ENCODE measurements at places on chromosomes 11 and 22. TPM values are rescaled to one million over a fixed set of nuclear protein-coding genes. Genes with fewer than 3 reads are reported as not detected.

Gene MUC6
- total RNA-seq = 0.16 TPM

Gene SEPTIN3
- 1.6 TPM for total RNA-seq

Gene TM7SF2
- 49.6 TPM for total RNA-seq

Gene LINC01488
- not detected for total RNA-seq

Gene OR2AG1
- not detected for total RNA-seq

Gene LMF2
- total RNA-seq = 109 TPM

Gene XPNPEP3
- total RNA-seq = 46.5 TPM

Gene OR51B2
- not detected for total RNA-seq

Gene CST6
- total RNA-seq = 6.6 TPM

Gene OR5M3
- not detected for total RNA-seq

Gene GRAP2
- total RNA-seq = 6.1 TPM

Gene OR52H1
- total RNA-seq = 1.4 TPM

Gene FZD4
- total RNA-seq = 31.9 TPM

Gene MMP13
- total RNA-seq = not detected

Gene KCTD14
- 1.4 TPM for total RNA-seq

Gene PATE2
- 1.0 TPM for total RNA-seq

Gene KRTAP5-10
- total RNA-seq = not detected

GRCh38 chr11:832529-833113 is at the start of gene CD151:
TSS of gene CD151 (plus strand) at chr11:832952. CDS start at chr11:836070, 3,118 bp downstream.
- peak; percentile 76 for DNase-seq

GRCh38 chr11:2404735-2405196 is 4.2 kb downstream of the TSSC4 start:
- DNase-seq = no peak

- DNase-seq = peak; percentile 45
Observed at GRCh38 chr11:68040101-68040956, 1.5 kb downstream of the TCIRG1 start.

- DNase-seq = no peak
Observed at GRCh38 chr11:119941636-119942411, 196.1 kb downstream of the TRIM29 start.

DNA sequence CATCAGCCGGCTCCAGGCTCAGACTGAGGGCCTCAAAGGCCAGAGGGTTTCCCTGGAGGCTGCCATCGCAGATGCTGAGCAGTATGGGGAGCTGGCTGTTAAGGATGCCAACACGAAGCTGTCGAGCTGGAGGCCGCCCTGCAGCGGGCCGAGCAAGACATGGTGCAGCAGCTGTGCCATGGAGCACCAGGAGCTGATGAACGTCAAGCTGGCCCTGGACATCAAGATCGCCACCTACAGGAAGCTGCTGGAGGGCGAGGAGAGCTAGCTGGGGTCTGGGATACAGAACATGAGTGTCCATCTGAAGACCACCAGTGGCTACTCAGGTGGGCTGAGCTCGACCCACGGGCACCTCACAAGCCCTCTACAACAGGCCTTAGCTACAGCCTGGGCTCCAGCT is 4.0 kb upstream of the SCUBE2 start:
- DNase-seq = no peak

- no peak for DNase-seq
Observed at GRCh38 chr11:77467233-77467632, 6.7 kb downstream of the PAK1 start.

GRCh38 chr22:41801147-41801819 is 804 bp downstream of the CCDC134 start:
- no peak for DNase-seq

GRCh38 chr22:24145446-24146193 is 35.7 kb upstream of the SUSD2 start:
- no peak for DNase-seq

DNA sequence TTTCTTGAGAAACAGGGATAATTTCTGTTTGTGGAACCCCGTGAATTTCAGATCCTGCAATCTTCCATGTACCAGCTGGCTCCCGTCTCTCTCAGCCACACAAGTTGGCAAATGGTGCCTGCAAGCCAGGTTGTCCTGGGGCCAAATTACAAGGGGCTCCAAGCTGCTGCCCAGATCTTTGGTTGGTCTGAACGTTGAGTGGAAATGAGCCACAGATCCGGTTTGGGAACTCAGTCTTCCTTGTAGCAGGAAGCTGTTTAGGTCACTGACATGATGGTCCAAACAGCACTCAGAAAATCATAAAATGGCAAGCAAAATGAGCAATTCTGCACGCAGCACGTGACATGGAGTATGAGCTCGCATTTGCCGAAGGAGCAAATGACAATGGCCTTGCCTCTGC is 1496.4 kb downstream of the TBC1D22A start:
- DNase-seq = no peak

- peak; percentile 9 for DNase-seq
Observed at GRCh38 chr11:47314992-47315391, 37.5 kb downstream of the MYBPC3 start.

GRCh38 chr11:45801723-45802315 is 3.1 kb upstream of the SLC35C1 start:
- DNase-seq = no peak

- peak; percentile 95 for DNase-seq
Observed at GRCh38 chr22:23069502-23070357, 589 bp upstream of the GNAZ start.

DNA sequence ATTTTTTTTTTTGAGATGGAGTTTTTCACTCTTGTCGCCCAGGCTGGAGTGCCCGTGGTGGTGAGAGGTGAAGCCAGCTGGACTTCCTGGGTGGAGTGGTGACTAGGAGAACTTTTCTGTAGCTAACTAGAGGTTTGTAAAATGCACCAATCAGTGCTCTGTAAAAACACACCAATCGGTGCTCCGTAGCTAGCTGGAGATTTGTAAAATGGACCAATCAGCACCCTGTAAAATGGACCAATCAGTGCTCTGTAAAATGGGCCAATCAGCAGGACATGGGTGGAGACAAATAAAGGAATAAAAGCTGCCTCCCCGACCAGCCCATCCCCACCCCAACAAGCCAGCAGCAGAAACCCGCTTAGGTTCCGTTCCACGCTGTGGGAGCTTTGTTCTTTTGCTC is 4.4 kb upstream of the RAPSN start:
- peak; percentile 44 for DNase-seq

GRCh38 chr22:48750826-48751440 is 1076.7 kb downstream of the BRD1 start:
- peak; percentile 5 for DNase-seq

- no peak for DNase-seq
Observed at GRCh38 chr11:36240801-36241200, 48.4 kb downstream of the COMMD9 start.

DNA sequence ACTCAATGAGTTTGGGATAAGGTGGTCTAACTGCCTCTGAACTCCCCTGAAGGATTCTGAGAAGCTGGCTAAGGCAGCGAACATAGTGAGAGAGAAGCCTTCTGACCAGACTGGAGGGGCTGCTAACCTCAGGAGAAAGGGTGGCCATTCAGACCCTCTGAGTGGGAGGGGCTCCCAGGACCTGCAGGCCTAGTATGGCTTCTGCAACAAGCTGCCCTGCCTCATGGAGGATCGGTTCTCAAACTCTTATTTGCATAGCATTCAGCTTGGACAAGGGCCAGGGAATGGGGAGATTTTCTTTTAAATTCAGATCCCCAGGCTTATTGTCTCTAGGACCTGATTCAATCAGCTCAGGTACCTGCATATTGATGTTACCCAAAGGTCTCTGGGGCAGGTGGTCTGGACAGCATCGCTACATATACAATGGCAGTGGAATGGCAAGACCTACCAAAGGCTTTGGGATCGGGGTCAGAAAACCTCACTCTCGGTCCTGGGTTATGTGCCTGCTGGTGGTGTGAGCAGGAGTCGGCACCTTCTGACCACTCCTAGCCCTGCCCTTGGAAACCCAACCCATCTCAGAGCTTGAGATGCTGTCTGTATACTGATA is 599.1 kb downstream of the BRD1 start:
- peak; percentile 8 for DNase-seq

GRCh38 chr22:30275625-30276024 is 9.0 kb upstream of the OSM start:
- no peak for DNase-seq

DNA sequence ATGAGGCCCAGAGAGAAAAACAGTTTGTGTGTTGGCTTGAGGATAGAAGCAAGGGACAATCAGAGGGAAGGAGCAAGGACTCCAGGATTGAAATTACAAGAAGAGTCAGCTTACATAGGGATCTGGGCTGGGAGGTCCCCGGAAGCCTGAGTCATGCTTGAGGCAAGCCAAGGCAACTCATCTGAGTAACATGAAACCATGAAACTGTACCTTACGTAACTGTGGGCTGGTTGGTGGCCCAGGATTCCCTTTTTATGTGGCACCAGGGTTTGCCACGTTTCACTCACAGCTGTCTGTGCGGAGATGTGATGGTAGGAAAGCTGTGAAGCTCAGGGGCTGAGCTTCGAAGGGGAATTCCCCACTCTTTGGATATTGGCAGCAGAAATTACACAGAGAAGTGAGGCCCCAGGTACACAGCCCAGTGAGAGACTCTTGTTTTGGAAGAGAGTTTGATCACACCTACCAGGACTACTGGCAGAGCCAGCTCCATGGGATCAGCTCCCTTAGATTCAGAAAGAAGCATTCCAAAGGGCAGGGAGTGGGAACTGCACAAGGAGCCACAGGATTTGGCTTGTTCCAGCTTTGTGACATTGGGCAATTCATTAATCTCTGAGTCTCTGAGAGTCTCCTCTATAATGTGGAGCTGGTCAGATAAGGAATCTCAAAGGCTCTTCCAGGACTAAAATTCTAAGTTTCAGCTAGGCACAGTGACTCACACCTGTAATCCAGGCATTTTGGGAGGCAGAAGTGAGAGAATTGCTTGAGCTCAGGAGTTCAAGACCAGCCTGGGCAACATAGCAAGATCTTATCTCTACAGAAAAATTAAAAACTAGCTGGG is 7.8 kb downstream of the SLC5A1 start:
- peak; percentile 19 for DNase-seq

GRCh38 chr11:114259124-114259526 is 37.1 kb upstream of the NNMT start:
- peak; percentile 74 for DNase-seq

GRCh38 chr11:37770145-37770544 is 1172.1 kb upstream of the RAG2 start:
- no peak for DNase-seq

DNA sequence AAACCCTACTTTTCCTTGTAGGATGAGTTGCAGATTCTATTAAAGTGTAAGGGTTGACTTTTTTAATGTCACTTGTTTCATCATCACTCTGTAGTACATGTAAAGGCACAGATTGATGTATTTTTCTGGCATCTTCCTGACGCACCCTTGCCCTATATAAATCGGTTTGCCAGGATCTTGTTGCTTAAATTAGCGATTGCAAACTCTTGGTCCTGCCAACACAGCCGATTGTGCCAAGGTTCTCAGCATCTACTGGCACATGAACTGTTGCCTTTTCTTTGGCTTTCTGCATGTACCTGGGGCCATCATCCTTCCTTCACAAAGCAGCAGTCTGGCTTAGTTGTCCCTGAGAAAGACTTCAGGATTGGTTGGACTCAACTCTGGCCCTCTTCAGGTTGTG is 7.5 kb upstream of the LIN7C start:
- DNase-seq = no peak

DNA sequence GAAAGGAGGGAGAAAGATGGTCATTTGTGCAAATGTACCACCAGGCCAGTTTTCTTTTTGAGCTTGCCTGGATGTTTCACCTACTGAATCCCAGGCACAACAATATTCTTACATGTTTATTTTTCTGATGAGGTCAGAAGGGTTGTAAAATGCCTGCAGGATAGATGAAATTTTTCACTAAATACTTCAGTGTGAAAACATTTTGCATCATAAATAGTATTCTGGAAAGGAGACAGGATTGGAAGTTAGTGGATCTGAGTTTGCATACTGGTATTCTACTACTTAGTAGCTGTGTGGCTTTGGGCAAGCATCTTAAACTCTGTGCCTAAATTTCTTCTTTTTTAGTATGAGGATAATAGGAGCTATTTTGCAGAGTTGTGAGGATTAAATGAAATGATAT is 24.8 kb downstream of the RNF169 start:
- DNase-seq = no peak

- no peak for DNase-seq
Observed at GRCh38 chr22:44954149-44954548, 55.7 kb downstream of the PHF21B start.

- DNase-seq = peak; percentile 32
Observed at GRCh38 chr11:59216641-59217564, 4.2 kb upstream of the MPEG1 start.

- DNase-seq = no peak
Observed at GRCh38 chr11:7449211-7449840, 36.0 kb upstream of the OLFML1 start.

- DNase-seq = no peak
Observed at GRCh38 chr11:7892840-7893254, 38.2 kb downstream of the OR10A6 start.

GRCh38 chr11:47765086-47765485 is 2.1 kb downstream of the FNBP4 start:
- no peak for DNase-seq

DNA sequence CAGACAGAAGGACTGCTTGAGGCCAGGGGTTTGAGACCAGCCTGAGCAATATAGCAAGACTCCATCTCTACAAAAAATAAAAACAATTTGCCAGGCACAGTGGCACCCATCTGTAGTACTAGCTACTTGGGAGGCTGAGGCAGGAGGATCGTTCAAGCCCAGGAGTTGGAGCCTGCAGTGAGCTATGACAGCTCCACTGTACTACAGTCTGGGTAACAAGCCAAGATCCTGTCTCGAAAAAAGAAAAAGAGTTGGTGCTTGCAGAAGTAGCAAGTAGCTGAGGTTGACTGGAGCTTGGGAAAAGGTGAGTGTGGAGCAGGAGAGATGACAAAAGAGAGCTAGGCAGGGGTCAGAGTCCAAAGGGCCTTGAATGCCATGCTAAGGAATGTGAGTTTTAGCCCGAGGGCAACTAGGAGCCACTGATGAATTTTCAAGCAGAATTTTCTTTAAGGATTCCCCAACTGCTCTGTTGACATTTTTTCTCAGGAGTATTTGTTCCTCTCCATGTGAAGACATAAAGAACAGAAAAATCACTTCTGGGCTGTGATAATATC is 3.1 kb downstream of the AP1B1 start:
- no peak for DNase-seq

DNA sequence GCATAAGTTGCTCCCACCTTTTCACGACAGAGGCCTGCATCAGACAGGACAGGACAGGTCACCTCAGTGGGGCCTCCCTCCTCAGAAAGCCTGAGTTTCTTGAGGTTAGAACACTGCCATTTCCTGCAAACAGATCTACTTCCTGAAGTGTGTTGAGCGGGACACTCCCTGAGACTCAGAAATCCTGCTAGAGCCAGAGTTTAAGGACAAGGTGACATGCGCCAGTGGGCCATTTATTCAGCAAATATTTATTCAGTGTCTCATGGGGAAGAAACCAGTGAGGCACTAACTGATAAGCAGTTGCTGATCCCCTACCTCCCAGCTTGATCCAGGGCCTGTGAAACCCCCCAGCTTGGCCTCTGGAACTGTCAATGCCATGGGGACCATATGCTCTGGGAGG is 454.6 kb downstream of the SOX6 start:
- no peak for DNase-seq

DNA sequence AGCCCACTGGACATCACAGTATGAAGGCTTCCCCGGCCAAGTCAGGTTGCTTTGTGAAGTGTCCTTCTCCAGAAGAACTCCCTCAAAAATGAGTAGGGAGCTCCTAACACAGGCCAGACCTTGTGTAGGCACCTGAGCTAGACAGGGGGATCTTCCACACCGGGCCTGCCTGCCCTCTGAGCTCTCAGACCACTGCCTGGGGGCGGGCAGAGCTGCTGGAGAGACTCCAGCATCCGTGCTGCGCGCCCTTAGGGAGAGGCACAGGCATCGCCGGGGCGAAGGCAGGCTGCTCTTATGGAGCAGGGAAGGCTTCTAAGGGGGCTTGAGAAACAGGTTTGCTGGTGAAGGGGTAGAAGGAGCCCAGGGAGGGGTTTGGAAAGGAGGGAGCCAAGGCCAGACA is 4.4 kb downstream of the KCNJ5 start:
- no peak for DNase-seq

GRCh38 chr11:76721755-76722677 is 51.5 kb upstream of the LRRC32 start:
- DNase-seq = peak; percentile 94
